ENCODE measurements at places on chromosomes 5 and 9.

GRCh38 chr5:14251733-14252132, 108.6 kb downstream of the TRIO start:
- no peak for DNase-seq

GRCh38 chr5:66516550-66516949, 79.6 kb upstream of the MAST4 start:
- no peak for DNase-seq

DNA sequence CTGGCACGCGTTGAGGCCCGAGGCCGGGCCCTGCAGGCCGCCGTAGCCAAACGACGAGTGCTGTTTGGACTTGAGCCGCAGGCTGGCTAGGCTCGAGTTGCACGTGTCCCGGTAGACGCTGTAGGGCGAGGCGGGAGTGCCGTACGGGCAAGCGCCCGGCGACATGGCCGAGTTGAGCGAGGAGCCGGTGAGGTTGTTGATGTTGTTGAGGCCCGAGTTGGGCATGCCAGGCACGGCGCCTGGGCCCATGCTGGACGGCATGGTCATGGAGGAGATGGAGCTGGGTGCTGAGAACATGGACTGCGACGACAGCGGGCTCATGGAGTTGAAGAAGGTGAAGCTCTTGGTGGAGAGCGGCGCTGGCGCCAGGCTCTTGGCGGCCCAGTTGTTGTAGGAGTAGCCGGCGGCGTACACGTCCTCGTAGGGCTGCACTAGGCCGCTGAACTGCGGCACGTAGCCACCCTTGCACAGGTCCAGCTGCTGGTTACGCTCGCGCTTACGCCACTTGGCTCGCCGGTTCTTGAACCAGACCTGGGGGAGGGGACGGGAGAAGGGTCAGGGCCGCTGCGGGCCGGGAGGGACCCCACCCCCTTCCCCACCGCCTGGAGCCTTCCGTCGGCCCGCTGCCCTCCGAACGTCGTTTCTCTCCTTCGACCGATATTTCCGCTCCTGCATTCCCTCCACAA, 5.1 kb downstream of the PITX1 start:
- no peak for DNase-seq

DNA sequence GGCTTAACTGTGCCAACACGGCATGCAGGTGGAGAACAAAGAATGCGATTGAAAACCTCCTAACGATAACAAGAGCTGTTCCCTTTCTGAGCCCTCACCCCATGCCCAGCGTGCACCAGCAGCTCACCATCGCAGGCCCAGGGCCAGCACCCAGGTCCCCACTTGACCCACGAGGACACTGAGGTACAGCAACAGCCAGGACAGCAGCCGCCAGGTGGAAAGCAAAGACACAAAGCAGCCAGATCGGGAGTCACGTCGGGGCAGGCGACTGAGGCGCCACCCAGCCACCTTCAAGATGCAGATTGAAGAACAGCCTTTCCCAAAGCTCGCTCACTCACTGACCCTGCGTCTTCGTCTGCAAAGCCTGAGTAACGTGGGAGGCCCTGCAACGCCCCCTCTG, 6.9 kb upstream of the SEC16A start:
- no peak for DNase-seq

DNA sequence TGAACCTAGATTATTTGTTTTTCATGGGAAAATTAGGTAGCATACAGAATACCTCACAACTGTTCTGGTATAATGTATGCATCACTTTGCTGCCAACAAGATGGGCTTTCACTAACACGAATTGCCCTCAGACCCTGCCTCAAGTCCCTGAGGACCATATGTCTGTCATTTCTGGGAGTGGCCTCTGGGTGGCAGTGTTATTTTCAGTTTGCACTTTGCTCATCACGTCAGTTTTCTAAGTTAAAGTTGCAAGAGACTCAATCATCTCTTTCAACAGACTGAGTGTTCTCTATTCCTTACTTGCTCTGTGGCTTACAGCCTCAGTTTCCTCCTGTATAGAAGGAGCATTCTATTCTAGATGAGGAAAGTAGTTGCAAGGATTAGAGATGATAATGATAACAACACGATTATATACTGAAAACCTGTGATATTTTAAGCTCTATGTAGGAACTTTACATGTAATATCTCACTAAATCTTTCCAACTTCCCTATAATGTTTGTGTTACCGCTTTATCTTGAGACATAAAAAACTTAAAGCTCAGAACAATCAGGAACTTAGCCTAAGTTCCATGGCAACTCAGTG, 55.7 kb downstream of the TSSK1B start:
- peak; percentile 9 for DNase-seq

- DNase-seq = no peak
These were observed 158.9 kb downstream of the FAM174A start for GRCh38 chr5:100694100-100694499.

DNA sequence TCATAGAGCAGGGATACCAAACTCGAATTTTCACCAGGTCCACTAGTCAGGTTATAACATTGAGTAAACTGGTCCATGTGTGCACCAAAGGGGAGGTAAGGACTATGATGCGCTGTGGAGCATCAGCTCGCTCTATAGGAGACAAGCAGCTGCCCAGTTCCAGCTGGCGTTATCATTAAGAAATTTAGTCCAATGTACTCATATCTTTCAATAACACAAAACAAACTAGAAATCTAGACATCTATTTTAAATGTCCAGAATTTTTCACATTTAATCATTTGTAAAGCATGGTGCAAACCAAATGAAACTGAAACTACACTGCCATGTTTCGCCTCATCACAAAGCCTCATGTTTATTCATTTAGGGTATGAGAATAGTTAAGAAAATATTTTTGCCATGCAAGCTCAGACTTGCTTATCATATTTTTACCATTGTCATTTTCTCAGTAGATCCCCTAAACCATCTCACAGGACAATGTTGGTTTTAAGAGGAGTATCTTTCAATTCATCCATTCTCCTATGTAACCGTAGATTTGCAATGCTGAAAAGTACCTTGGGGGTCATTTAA, 50.9 kb downstream of the ZNF474 start:
- DNase-seq = no peak

DNA sequence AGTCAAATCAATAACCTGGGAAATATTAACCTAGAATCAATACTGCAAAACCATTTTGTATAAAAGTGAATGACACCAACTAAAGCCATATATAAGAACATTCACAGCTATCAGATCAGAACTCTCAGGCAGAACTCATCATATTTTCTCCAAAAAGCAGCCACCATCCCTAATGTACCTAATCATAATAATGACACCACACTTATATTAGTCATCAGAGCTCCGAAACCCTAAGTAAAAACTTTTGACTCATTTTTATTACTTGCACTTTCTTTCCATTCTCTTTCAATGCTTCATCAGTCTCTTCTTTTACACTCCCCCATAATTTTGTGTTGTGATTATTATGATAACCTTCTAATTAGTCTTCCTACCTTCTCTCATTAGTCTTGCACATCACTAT, 45.3 kb downstream of the INSL6 start:
- no peak for DNase-seq

All from amygdala (tissue), 56 donors.